NCI-H446 treated with DMSO at 0.1 percent for 48 hours (cell line): ENCODE measurements at places on chromosomes 16 and 17.

- DNase-seq: no peak
These were observed 1.4 kb upstream of the CD2BP2 start for GRCh38 chr16:30356401-30357084.

DNA sequence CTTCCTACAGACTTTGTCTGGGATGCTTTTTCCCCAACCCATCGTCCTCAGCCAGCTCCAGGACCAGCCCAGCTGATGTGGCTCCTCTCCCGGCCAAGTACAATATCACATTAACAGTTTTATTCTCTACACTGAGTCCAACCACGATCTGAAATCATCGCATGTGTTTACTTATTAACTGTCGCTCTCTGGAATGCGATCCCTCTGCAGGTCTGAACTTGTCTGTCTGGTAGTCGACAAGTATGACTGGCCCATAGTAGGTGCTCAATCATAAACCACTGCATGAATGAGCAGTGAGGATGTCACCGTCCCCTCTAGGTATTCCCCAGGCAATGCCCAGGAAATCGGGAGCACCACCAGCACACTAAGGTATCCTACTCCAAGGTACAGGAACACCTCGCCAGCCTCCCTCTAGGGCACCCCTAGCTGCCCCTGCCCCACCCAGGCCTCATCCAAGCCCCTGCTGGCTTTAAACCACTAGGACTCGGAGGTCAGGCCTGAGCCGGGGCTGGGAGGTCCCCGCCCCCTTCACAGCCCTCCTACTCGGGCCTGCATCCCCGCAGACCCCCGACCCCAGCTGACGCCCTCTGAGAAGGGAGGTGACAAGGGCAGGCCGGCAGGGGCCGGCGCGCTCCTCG is 27.7 kb downstream of the RTN4RL1 start:
- DNase-seq: no peak

- DNase-seq: peak; percentile 60
These were observed 300.6 kb downstream of the SEC14L1 start for GRCh38 chr17:77441130-77441920.

DNA sequence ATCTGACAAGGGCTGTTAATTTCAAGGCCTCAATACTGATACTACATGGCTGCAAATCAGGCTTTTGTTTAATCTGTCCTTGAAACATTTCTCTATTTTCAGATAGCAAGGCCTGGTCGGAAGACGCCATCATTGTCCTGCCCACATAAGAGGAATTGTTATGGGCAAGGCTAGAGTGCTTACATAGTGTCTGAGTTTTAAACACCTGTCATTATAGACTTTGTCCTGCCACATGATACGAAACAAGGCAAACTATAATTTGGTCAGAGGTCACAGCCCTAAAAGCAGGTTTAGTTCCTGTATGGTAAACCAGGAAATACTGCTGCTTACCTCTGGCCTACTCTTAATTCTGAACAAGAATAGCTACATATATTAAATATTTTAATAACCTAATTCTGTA is 104.4 kb downstream of the SSH2 start:
- no peak for DNase-seq

- no peak for DNase-seq
These were observed 619 bp downstream of the NAT9 start for GRCh38 chr17:74775409-74776043.
